CD4-positive, alpha-beta T cell (primary cell): ENCODE measurements at places on chromosomes 3 and 15.

- no peak for DNase-seq
These were observed 50.5 kb downstream of the CD86 start for GRCh38 chr3:122105626-122106025.

DNA sequence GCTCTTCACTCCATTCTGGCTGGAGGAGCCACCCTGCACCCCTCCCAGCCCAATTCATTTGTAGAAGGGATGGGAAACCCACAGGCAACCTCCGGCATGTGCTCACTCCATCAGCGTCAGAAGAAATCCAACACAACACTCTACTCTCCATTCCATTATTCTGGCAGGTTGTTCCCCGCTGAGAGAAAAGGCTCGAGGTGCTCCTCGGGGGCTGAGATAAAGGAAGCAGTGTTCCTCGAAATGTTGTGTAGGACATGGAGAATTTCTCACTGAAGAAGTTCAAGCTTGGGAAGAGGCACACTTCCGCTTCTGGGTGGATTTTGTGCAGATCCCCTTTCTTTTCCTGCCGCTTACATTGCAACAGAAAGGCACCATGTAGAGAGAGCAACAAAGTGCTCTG, 355.0 kb upstream of the CFAP20DC start:
- no peak for DNase-seq

DNA sequence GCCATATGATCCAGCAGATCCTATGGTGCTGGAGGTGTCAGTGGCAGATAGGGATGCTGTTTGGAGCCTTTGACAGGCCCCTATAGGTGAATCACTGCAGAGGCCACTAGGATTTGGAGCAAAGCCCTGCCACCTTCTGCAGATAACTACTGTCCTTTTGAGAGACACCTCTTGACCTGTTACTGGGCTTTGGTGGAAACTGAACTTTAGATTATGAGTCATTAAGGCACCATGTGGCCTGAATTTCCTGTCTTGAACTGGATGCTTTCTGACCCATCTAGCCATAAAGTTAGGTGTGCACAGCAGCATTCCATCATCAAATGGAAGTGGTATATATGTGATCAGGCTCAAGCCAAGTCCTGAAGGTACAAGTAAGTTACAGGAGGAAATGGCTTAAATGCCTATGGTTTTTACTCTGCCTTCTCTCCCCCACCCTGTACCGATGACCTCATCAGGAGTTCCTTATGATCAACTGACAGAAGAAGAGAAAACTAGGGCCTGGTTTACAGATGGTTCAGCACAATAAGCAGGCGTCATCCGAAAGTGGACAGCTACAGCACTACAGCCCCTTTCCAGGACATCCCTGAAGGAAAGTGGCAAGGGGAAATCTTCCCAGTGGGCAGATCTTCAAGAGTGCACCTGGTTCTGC, 565.6 kb upstream of the AGTR1 start:
- DNase-seq: no peak

DNA sequence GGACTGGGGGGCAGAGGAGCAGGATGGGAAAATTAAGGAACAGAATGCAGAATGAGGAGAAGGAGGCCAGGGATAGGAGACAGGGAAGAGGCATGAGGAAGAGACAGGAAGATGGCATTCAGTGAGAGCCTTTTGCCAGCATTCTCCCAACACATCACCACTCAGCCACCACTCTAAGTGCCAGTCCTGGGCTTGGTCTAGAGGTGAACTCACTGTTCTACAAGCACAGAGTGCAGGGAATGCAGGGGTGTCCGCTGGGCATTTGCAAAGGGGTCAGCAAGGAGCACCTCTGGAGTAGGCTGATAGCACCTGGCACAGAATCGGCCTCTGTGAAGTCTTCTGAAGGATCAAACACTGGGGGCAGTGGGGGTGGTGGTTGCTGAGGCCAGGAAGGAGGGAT, 14.6 kb upstream of the IGDCC3 start:
- no peak for DNase-seq

DNA sequence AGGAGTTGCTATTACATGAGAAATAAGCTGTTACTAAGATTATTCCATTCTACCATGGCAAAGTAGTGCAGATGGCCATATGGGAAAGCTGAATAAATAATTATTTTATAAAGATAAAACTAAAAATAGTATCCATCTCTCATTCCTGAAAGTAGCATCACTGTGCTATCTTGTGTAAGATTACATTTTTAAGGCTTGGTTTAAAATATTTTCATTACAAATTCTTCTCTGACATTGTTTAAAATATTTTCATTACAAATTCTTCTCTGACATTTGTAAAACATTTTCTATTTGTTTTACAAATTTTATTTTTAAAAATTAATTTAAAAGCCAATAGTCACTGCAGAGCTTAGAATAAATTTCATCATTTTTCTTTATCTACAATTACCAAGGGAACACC, 665.5 kb upstream of the NAALADL2 start:
- DNase-seq: no peak

GRCh38 chr3:45929042-45929679, 14.1 kb upstream of the CXCR6 start:
- DNase-seq: peak; percentile 57

- DNase-seq: peak; percentile 77
These were observed 716 bp downstream of the PTPN23 start for GRCh38 chr3:47381317-47382157.

GRCh38 chr15:101244036-101244781, 7.6 kb downstream of the CHSY1 start:
- DNase-seq: no peak

DNA sequence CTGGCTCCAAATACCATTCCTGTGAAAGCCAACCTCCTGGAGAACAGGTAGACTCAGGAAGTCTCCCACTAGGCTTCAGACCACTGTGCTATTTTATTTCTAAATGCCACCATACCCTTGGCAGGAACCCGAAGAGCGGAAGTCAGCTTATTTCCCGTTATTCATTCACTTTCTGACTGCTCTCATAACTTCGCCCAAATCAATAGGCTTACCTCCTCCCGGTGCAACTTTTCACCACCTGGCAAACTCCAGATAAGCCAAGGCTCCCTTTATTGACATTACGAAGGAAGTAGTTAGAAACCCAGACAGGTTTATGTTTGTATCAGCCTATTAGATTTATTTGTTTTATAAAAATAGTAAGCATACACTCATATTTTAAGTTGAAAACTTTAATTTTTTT, 3.3 kb upstream of the CCDC54 start:
- DNase-seq: no peak

GRCh38 chr15:77057685-77058084, 13.2 kb downstream of the TSPAN3 start:
- DNase-seq: no peak

- no peak for DNase-seq
These were observed 76.3 kb downstream of the LRRN1 start for GRCh38 chr3:3875491-3875890.

DNA sequence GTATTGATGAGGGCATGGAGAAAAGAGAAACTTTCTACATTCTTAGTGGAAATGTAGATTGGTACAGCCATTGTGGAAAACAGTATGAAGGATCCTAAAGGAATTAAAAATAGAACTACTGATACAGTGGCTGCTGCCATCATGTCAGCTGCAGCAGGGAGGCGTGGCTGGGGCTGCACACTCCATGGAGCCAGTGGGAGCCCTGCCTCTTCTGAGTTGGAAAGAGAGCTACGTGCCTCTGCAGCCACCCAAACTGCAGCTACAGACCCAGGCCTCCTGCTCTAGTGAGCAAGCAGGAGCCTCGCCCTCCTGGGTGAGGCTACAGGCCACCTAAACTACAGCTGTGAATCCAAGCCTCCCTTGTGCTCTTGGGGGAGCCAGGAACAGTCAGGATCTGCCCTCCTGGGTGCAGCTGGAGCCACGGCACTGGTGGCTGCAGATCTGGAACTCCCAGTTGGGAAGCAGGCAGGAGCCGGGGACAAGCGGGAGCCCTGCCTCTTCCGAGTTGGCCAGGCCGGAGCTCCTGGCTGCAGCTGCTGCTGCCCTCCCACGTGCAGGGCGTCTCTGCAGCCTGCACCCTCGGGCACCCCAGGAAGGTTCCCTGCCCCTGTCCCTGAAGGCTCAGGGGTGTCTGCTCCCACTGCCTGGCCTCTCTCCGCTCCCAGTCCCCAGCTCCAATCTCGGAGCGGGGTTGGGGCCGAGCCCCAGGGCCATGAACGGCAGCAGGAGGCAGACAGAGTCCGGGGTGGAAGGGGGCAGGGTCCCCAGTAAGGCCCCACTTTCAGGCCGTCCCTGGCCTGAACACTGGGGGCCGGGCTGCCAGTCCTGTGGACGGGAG, 64.5 kb downstream of the THBS1 start:
- no peak for DNase-seq

DNA sequence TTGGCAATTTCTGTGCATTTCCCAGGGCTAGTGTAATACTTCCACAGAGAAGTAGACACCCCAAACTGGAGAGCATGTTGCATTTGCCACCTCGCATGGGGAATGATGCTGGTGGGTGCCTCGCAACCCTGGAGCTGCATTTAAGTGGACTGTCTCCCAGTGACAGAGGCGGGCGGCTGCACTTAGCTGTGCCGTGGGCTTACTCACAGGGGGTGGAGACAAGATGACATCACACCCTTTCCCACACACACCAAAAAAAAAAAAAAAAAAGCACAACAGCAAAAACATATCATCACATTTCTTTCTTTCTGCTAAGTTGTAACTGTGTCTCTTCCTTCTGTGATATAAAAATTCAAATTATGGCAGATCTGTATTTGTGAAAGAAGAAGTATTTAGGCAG, at the start of gene ABI3BP:
ABI3BP (minus strand) TSS at position 113 of the 400 bp plus-strand sequence; CDS start at position 76, 37 bp downstream.
- no peak for DNase-seq

- DNase-seq: no peak
These were observed 36.2 kb upstream of the CLRN1 start for GRCh38 chr3:151008699-151009098.

DNA sequence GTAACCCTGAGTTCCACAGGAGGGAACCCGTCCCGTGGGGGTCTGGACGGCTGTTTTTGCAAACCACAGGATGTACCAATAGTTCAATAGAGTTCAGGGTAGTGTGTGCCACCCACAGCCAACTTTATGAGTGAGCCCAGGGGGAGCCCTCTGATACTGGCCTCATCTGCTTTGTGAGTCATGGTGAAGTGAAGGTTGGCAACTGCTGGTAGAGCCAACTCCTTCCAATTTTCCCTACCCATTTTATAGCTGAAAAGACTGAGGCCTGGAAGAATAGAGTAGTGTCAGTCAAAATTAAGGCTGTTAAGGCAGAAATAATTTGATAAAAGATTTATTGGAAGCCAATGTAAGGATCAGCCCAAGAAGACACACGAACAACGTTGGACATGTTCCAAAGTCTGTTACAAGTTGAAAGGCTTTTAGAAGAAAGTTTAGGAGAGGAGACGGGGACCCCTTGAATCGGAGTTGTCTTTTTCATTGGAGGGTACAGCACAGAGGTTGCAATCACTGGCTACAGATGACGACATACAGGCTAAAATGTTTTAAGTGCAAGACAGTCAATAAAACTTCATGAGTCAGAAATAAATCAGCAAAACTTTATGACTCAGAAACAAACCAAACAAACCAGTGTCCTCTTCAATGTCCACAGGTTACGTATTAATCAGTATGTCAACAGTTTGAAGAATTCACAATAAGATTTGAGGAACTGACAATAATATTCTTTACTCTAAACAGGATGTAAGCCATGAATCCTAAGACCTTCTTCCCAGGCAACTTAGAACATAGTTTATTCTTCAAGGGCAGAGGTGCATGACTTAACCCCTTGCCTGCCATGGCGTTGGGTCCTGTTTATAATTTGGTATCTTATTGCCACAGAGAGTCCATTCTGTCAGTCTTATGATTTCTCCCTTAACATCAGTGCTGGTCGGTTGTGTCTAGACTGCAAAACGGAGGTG, 62.9 kb upstream of the NR2E3 start:
- DNase-seq: no peak

DNA sequence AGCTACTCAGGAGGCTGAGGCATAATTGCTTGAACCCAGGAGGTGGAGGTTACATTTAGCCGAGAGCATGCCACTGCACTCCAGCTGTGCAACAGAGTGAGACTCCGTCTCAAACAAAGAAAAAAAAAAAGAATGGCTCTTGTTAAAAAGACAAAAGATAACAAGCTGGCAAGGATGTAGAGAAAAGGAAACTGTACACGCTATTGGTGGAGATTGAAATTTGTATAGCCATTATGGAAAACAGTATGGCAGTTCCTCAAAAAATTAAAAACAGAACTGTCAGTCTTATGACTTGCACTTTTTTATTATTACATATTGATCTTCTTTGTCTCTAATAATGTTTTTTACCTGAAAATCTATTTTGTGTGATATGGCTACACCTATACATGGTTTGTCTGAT, 41.9 kb downstream of the MEX3B start:
- DNase-seq: no peak

- no peak for DNase-seq
These were observed 87.3 kb upstream of the LIPC start for GRCh38 chr15:58344213-58345070.

- no peak for DNase-seq
These were observed 81.7 kb upstream of the MYZAP start for GRCh38 chr15:57509965-57510364.

GRCh38 chr3:146589899-146590508, 15.1 kb downstream of the PLSCR5 start:
- DNase-seq: no peak

- no peak for DNase-seq
These were observed 189.6 kb downstream of the XXYLT1 start for GRCh38 chr3:195081242-195081963.

DNA sequence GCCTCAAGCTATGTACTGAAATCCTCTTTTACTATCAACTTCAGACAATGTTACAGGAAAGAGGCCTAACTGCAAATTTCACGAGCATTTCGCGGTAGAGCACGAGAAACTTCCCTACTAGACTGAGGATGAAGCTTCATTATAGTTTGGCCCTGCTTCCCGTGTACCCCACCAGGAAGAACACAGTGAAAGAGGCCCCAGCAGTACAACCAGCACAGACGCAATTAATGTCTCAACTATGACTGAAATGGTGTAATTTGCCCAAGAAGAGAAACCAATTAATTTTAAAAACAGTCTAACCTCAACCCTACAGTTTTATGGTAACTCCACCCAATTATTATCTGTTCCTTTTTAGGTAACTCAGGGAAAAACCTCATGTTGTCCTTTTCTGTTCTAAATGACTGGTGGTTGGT, 12.1 kb downstream of the CHSY1 start:
- DNase-seq: no peak

DNA sequence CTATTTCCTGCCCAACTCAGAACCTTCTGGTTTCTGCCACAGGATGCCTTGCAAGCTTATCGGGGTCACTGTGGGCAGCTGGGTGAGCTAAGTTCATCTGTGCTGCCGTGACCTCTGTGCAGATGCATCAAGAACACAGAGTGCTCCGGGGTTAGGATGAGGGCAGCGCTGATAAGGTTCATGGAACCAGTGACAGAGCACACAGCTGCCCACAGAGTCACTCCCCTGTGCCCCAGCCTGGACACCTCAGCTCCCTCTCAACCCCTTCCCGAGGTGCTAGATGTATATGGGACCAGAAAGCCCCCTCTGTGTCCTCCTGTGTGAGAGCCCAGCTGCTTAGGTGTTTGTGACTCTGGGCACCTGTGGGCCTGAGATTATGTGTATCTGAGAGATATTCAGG, 15.8 kb upstream of the ALAS1 start:
- DNase-seq: no peak

GRCh38 chr3:171038342-171038741, 11.8 kb upstream of the SLC2A2 start:
- DNase-seq: no peak
